ENCODE measurements at places on chromosomes 4 and X. TPM values are rescaled to one million over a fixed set of nuclear protein-coding genes. Genes with fewer than 3 reads are reported as not detected.
A peak's percentile ranks its signal among the peaks of the same experiment; 100 is the strongest.

DNA sequence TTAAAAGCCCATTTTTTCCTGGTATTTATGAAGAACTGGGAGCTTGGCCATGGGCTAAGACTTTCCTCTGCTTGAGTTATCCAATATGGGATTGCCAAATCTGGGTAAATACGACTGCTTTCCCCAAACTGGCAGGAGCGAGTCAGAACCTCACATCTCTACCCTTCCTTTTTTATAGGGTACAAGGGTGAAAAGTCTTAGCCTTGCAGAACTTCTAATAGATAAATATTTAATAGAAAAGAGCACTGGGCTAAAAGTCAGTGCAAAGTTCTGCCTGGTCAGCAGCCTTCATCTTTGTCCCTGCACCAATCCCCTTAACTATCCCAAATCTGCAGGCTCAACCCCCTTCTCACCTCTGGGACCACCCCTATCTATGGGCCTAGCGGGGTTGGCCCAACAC, 61.6 kb upstream of the ACSL1 start:
- no peaks in the 10 kb centered on the region for H3K36me3 ChIP-seq
- H3K4me1 ChIP-seq, result no peaks in the 10 kb centered on the region
- DNase-seq, result no peak
- H3K4me3 ChIP-seq, result no peak overlapping the region

- no peaks in the 10 kb centered on the region for H3K27me3 ChIP-seq
- DNase-seq, result no peak
- no peak overlapping the region for H3K4me3 ChIP-seq
- no peaks in the 10 kb centered on the region for H3K36me3 ChIP-seq
Observed at GRCh38 chrX:14398725-14399124, 130.6 kb upstream of the GLRA2 start.

DNA sequence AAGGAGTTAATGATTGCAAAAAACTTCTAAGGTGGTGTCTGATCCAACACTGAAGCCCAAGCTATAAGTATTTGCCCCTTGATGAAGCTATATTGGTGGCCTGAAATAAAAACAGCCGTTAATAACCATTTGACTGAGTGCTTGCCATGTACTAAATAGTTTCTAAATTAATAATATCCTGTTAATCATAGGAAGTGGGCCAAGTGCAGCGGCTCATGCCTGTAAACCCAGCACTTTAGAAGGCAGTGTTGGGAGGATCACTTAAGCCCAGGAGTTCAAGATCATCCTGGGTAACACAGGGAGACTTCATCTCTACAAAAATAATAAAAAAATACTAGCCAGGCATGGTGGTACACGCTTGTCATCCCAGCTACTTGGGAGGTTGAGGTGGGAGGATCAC, 8.3 kb downstream of the NDP start:
- no peak for DNase-seq
- H3K4me3 ChIP-seq, result no peak overlapping the region
- no peaks in the 10 kb centered on the region for H3K27me3 ChIP-seq
- H3K4me1 ChIP-seq, result no peaks in the 10 kb centered on the region

DNA sequence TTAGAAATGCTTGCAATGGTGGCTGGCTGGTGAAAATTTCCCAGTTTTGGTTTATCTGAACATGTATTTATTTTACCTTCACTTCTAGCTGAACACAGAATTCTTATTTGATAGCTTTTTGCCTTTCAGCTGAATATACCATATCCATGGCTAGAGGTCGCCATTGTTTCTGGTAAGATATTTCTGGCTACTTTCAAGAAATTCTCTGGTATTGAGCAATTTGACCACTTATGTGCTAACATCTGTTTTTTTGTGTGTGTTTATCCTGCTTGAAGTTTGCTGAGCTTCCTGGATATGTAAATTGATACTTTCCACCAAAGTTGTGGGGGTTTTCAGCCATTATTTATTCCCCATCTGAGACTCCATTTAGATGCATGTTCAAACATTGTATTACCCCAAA, 75.4 kb downstream of the FBXW7 start:
- no peaks in the 10 kb centered on the region for H3K4me1 ChIP-seq
- no peak overlapping the region for H3K27ac ChIP-seq
- H3K4me3 ChIP-seq, result no peak overlapping the region
- no peak for DNase-seq

GRCh38 chr4:45147866-45148265, 421.5 kb upstream of the GNPDA2 start:
- H3K27me3 ChIP-seq, result no peaks in the 10 kb centered on the region
- H3K36me3 ChIP-seq, result no peaks in the 10 kb centered on the region
- H3K4me1 ChIP-seq, result no peaks in the 10 kb centered on the region
- no peak overlapping the region for H3K4me3 ChIP-seq

DNA sequence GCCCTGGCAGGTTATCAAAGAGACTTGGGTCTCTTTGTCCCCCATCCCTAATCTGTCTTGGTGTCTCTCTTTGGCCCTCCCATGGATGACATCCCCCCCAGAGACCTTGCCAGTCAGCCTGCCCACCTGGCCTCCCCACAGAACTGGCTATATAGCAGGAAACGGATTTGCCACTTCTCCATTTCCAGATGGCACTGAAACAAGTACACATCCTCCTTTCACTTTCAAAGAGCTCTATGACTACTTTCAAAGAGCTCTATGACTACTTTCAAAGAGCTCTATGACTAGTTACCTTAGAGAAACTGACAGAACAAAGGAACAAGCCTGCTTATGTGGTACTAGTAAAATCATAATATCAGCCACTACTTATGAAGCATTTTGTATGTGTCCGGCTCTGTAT, 175.3 kb downstream of the MAML3 start:
- H3K36me3 ChIP-seq, result no peaks in the 10 kb centered on the region
- no peak overlapping the region for H3K27ac ChIP-seq
- no peak overlapping the region for H3K4me3 ChIP-seq
- no peaks in the 10 kb centered on the region for H3K27me3 ChIP-seq

DNA sequence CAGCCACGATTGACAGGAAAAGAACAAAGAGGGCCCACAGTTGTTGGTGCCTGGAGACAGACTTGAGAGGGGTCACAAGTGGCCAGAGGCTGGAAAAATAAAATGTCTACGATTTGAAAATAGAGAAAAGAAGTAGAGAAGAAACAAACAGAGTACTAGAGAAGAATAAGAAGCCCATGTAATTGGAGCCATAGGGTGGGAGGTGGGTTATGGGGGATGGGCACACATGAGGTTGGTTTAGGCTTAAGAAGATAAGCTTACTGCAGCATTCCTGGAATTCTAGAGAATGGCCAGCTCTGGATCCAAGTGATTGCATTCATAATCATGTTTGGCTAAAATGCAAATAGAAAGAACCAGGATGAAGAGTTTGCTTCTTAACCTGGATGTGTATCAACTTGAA, 210.7 kb downstream of the MAML3 start:
- DNase-seq, result no peak
- H3K4me3 ChIP-seq, result no peak overlapping the region
- H3K4me1 ChIP-seq, result no peaks in the 10 kb centered on the region
- H3K36me3 ChIP-seq, result no peaks in the 10 kb centered on the region
- H3K27me3 ChIP-seq, result no peaks in the 10 kb centered on the region

DNA sequence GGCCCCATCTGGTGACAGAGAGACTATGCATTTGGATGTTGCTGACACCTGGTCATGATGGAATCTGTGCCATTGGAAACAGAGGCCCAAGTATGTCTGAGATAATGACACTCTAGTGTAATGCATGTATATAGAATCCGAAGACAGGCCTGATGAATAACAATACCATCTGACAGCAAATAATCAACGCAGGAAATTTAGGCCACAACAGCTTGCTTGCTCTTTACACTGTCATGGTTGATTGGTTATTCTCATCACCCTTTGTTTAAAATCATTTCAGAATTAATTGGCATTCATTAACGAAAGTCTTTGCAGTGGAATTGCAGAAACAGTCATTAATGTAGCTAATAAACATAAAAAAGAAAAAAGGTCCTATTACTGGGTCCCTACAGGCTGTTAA, 194.8 kb downstream of the AFF2 start:
- DNase-seq, result no peak
- no peak overlapping the region for H3K27ac ChIP-seq
- no peaks in the 10 kb centered on the region for H3K27me3 ChIP-seq
- no peaks in the 10 kb centered on the region for H3K36me3 ChIP-seq

- no peak for DNase-seq
- H3K4me1 ChIP-seq, result no peaks in the 10 kb centered on the region
- H3K36me3 ChIP-seq, result no peaks in the 10 kb centered on the region
- no peak overlapping the region for H3K27ac ChIP-seq
Observed at GRCh38 chr4:84878090-84878489, 88.4 kb downstream of the WDFY3 start.

The SMIM31 gene
- not detected for total RNA-seq

GRCh38 chr4:151646322-151646721, 114.5 kb downstream of the GATB start:
- H3K27ac ChIP-seq, result no peak overlapping the region
- H3K36me3 ChIP-seq, result no peaks in the 10 kb centered on the region
- no peaks in the 10 kb centered on the region for H3K4me1 ChIP-seq
- no peaks in the 10 kb centered on the region for H3K27me3 ChIP-seq
- no peak for DNase-seq

The TASL gene
- not detected for total RNA-seq

- H3K4me3 ChIP-seq, result no peak overlapping the region
- H3K27me3 ChIP-seq, result no peaks in the 10 kb centered on the region
- H3K36me3 ChIP-seq, result no peaks in the 10 kb centered on the region
Observed at GRCh38 chr4:81412946-81413495, 58.7 kb downstream of the RASGEF1B start.

The CYBB gene
- 0.23 TPM for total RNA-seq

DNA sequence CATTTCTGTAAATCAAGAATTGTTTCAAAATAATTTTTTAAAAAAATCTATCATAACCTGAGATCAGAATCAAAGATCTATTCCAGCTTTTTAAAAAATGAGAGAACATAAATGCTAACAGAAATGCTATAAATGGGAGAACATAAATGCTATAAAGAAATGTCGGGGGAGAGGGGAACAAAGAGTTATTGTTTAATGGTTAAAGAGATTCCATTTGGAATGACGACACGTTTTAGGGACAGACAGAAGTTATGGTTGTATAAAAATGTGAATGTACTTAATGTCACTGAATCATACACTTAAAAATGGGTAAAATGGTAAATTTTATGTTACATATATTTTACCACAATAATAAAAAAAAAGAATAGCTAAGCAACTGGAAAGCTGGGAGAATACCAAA, 127.1 kb downstream of the ATRX start:
- H3K4me1 ChIP-seq, result no peaks in the 10 kb centered on the region
- no peaks in the 10 kb centered on the region for H3K27me3 ChIP-seq
- no peak for DNase-seq
- no peak overlapping the region for H3K4me3 ChIP-seq

- no peaks in the 10 kb centered on the region for H3K36me3 ChIP-seq
- no peak for DNase-seq
- H3K4me3 ChIP-seq, result no peak overlapping the region
- H3K4me1 ChIP-seq, result no peaks in the 10 kb centered on the region
- H3K27ac ChIP-seq, result no peak overlapping the region
Observed at GRCh38 chr4:109184491-109184961, 117.9 kb downstream of the COL25A1 start.

The ZNF185 gene
- total RNA-seq, result 5.4 TPM

DNA sequence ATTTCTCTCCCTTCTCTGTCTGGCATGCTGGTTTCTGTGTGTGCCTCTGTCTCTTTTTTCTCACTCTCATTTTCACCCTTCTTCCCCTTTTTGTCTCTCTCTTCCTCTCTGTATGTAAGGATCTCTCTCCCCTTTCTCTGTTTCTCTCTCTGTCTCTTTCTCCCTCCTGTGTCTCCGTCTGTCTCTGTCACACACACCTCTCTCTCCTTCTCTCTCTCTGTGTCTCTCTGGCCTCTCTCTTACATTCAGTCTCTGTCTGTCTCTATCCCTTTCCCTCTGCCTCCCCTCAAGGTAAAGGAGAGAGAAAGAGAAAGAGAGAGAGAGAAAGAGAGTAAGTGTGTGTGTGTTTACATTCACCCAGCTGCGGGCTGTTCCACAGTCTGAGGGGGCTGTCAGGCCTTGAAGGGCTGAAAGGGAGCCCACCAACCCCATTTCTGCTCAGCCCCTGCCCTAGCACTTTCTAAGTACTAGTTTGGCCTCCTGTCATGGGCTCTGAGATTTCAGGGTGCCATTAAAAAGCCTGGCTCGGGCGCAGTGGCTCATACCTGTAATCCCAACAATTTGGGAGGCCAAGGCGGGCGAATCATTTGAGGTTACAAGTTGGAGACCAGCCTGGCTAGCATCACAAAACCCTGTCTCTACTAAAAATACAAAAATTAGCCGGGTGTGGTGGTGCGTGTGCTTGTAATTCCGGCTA, 9.6 kb upstream of the TSPYL2 start:
- peaks cover 4% of the 10 kb centered on the region for H3K4me1 ChIP-seq
- peak overlapping the region; percentile 73 for H3K4me3 ChIP-seq
- H3K36me3 ChIP-seq, result no peaks in the 10 kb centered on the region
- no peaks in the 10 kb centered on the region for H3K27me3 ChIP-seq

DNA sequence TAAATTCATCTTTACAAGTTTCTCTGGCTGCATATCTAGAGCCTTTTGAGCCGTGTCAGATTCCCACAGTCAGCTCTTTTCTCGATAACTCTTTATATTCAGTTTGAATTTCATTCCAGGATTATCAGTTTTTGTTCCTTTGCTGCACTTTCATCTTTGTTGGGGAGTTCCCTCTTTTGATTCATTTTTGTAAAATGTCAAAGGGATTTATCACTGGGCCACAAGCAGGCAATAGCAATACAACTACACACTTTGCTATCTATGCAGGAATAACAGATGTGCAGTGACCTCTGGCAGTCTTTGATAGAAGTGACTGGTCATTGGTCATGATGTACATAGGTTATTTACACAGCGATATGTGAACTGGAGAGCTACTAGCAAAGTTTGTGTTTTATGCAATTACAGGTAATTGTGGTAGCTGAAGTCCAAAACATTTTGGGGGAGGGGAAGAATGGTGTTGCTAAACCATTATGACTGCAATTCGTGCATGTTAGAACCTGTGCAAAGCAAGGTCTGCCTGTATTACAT, 43.8 kb downstream of the HPGDS start:
- no peaks in the 10 kb centered on the region for H3K4me1 ChIP-seq
- H3K27ac ChIP-seq, result no peak overlapping the region
- no peaks in the 10 kb centered on the region for H3K36me3 ChIP-seq
- H3K27me3 ChIP-seq, result no peaks in the 10 kb centered on the region
- no peak overlapping the region for H3K4me3 ChIP-seq
- DNase-seq, result no peak

DNA sequence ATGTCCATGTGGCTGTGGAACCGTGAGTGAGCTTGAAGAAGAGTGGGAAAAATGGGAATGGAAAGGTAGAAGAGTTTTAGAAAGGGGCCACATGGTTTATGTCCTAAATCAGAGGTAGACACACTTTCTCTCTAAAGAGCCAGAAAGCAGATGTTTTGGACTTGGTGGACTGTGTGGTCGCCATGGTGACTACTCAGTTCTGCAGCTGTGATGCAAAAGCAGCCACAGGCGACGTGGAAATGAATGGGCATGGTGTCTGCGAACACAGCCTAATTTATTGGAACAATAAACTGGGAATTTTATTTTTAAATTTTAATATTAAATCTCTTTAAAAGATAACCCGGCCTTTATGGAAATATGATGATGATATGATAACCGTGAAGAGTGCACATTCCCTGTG, 386.0 kb upstream of the FAT1 start:
- H3K4me3 ChIP-seq, result no peak overlapping the region
- H3K4me1 ChIP-seq, result no peaks in the 10 kb centered on the region
- no peaks in the 10 kb centered on the region for H3K36me3 ChIP-seq
- no peak overlapping the region for H3K27ac ChIP-seq
- H3K27me3 ChIP-seq, result no peaks in the 10 kb centered on the region

GRCh38 chr4:125489952-125490690, 175.4 kb downstream of the FAT4 start:
- H3K27ac ChIP-seq, result no peak overlapping the region
- H3K4me1 ChIP-seq, result no peaks in the 10 kb centered on the region
- DNase-seq, result no peak
- H3K4me3 ChIP-seq, result no peak overlapping the region
- no peaks in the 10 kb centered on the region for H3K36me3 ChIP-seq

- no peak overlapping the region for H3K27ac ChIP-seq
- no peak for DNase-seq
- H3K27me3 ChIP-seq, result no peaks in the 10 kb centered on the region
Observed at GRCh38 chr4:37882665-37883296, 8.1 kb upstream of the TBC1D1 start.

The OCIAD2 gene
- 32.8 TPM for total RNA-seq

Data from Panc1 (cell line).